Cardiac septum (tissue), 1 donor: ENCODE measurements at places on chromosomes 12 and 14. TPM values are rescaled to one million over a fixed set of nuclear protein-coding genes. Genes with fewer than 3 reads are reported as not detected.

Gene PLBD1
- total RNA-seq, result 33.8 TPM

Gene TAS2R30
- 2.2 TPM for total RNA-seq

Gene CRY1
- total RNA-seq, result 12.0 TPM

Gene CABP1
- 2.8 TPM for total RNA-seq

Gene TTC9
- 2.9 TPM for total RNA-seq

Gene ESPL1
- total RNA-seq, result 0.16 TPM

Gene IKZF4
- total RNA-seq, result 8.4 TPM

Gene SRRM4
- total RNA-seq, result 0.59 TPM

Gene SMCO2
- total RNA-seq, result 0.38 TPM

Gene ARF3
- total RNA-seq, result 59.5 TPM

DNA sequence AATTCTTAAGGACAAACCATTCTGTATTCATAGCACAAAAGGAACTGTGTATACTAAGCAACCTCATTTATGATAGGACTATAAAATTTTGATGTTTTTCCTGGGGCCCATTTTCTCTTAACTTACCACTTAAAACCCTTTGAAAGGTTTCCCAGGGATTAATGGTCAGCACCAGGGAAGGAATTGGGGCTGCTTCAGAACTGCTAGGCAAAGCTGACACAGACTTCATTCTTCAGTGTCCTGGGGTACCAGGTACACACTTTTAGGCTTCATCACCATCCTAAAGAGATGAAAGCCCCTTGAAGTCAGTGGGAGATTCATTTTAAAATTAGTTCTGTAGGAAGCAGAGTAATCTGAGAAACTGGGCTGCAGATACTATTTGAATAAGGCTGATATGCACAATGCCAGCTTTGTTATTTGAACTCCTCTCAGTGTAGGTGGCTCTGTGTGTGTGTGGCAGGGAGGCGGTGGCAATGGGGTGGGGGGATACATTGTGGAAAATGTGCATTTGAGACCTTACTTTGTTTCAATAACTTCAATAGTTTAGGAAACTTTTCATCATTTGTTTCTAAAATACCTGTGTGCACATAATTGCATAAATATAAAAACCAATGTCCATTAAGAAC is 329.3 kb upstream of the DCN start:
- no peak for DNase-seq

- no peak for DNase-seq
Measured at GRCh38 chr12:66503746-66504145, 175.1 kb downstream of the GRIP1 start.

GRCh38 chr12:7638064-7638759 is 27.5 kb downstream of the APOBEC1 start:
- no peak for DNase-seq

DNA sequence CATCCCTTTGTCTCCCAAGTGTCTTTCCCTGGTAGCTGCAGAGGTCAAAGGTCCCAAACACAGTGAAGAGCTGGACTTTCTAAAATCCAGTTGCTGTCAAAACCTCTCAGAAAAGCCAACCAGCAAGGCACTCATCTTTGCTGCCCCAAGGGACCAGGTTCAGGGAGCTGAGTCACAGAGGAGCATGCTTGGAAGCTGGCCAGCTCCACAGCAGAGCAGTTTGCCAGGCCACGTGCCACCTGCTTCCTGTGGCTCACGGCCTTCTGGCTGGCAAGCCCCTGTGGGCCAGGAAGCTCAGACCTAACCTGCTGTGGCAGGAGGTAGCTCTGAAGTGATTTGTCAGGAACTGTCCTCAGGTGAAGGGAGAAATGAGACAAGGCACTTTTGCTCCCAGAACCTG is 3.6 kb downstream of the ISCU start:
- peak; percentile 85 for DNase-seq

- DNase-seq, result no peak
Measured at GRCh38 chr12:90335566-90335965, 619.4 kb downstream of the CCER1 start.

- no peak for DNase-seq
Measured at GRCh38 chr12:58097741-58098140, 156.4 kb downstream of the ATP23 start.

DNA sequence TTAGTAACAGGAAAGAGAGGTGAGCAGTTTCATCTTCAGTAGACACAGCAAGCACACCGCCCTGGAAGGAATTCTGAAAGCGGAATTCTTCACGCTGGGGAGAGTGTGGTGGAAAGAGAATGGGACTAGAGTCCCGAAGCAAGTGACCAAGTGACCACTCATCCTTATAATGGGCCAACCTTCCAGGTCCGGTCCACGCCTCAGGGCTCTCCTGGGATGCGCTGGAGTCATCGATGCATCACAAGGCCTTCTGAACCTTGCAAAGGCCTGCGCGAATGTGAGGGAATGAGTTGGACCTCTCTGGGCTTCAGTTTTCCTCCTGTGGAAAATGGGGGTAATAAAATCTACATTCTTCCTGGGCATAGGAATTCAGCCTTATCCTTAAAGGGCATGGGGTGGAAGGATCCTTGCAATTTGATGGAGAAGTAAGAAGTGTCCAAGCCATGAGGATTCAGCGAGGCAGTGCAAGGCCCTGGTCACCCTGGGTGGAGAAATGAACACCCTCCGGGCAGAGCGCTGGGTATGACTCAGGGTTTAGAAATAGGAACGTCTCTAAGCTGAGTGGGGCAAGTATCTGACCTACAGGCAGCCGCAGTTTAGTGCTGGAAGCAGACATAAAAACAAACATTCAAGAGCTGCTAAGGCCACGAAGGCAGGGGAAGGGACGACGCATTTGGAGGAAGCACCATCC is 97.7 kb downstream of the SETD3 start:
- no peak for DNase-seq

- no peak for DNase-seq
Measured at GRCh38 chr12:10190558-10191388, 11.9 kb downstream of the TMEM52B start.

- peak; percentile 78 for DNase-seq
Measured at GRCh38 chr12:45232756-45233372, 17.0 kb downstream of the ANO6 start.

DNA sequence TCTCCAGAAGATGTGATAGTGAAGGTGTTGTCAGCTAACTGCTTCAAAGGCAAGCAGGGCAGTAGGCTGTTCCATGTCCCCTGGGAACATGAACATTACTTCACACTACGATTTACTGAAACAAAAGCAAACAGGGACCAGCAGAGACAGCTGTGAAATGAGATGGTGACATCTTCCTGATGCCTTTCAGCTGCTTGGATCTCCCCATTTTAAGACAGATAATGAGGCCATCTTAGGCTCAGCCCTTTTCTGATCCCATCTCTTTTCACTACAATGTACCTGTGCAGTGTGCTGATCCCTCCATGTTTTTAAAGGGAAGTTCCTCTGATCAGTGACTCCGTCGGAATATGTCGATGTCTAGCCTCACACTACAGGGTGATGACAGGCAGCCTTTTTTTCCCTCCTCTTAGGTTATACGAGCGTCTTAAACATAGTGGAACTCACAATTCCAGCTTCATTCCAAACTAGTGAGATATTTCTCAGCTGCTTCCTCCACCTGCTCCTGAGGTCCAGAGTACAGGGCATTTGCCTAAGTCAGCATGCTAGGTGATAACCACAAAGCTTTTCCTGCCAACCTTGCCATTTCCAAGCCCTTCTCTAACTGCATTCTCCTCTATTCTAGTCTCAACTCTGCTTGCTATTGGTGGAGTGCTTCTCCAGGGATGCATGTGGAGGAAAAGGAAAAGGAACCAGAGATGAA is 87.6 kb upstream of the EGLN3 start:
- no peak for DNase-seq

- DNase-seq, result no peak
Measured at GRCh38 chr14:22542360-22542759, 46.7 kb downstream of the DAD1 start.

DNA sequence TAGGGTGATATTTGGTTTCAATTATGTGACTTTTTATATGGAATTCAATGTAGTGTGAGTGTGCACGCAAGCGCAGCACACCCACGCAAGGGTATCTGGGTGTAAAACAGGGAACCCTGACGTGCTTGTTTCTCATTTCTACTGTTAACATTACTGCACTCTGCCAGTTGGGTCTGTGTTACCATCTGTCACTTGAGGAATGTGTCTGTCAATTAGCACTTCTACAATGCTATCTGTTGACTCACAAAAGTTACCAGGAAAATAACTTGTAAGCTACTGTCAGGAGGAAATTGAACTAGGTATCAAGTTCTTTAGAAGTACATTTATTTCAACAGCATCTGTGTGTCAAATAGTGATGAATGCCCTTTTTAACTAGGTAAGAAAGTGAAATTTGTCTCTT is 695.5 kb upstream of the LRFN5 start:
- no peak for DNase-seq

DNA sequence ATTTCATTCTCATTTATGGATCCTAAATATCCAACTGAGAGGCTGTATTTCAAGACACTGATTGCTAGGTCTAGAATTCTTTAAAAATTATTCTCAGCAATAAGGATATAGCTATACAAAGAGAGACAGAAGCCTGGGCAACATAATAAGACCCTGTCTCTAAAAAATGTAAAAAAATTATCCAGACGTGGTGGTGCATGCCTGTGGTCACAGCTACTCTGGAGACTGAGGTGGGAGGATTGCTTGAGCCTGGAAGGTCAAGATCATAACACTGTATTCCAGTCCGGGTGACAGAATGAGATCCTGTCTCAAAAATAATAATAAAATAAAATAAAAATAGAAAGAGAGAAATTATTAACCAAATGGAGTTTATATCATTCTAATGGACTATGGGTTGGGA is 20.6 kb upstream of the ARID2 start:
- DNase-seq, result no peak

DNA sequence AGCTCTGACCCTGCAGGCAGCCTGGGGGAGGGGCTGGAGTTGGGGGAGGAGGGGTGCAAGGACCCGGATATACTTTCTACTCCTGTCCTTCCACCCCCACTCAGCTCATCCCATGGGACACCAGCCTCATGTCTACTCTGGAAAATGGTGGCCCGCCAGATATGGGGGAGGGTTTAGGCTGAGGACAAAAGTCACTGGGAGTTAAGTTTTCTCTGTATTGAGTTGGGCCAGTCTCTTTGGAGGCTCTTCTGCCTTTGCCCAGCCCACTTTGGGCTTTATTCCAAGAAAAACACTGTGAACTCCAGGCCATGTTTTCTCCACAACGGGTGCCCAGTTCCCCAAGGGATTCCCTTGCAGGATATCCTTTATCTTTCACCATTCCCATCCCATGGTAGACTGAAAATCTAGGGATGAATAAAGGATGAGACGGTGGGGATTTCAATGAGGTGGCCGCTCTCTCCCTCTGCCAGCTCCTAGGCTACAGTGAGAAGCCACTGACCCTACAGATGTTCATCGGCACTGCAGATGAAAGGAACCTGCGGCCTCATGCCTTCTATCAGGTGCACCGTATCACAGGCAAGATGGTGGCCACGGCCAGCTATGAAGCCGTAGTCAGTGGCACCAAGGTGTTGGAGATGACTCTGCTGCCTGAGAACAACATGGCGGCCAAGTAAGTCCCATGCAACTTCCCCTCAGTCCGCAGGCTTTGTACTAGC is 4.9 kb downstream of the NFATC4 start:
- no peak for DNase-seq

GRCh38 chr12:91964501-91964900 is 181.1 kb downstream of the BTG1 start:
- no peak for DNase-seq

DNA sequence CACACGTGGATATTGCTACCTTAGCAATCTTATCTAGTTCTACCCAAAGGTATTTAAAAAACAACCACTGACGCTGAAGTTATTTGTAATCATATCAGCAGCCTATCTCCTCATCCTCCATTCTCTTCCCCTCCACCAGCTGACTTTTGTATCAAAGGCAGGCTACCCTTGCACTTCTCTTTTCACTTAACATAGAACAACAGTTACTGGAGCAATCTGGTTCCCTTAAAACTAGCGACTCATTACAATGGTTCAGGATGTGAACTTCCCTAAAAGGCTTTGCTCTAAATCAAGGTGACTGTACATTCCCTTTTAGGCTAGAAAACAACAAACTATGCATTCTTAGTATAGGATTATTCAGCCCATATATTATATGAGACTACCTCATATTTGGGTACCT is 404.7 kb downstream of the APAF1 start:
- no peak for DNase-seq

GRCh38 chr14:94153750-94154342 is 20.3 kb upstream of the PPP4R4 start:
- DNase-seq, result no peak

DNA sequence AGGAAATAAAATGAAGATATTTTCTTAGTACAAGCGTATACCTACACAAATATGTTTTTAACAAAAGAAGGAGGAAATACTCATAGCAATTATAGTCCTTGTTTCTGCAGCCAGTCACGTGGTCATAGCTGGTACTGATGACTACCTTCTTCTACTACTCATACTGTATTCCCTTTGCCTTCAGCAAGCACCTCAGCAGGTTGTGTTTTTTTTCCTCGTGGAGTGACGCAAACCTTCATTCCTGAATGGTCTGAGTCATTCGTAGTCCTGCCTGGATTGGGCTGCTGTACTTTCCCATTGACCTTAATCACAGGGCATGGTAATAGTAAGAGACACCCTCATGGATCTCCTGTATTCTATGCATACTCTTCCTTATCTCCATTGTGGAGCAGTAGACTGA is 25.7 kb upstream of the SLC16A7 start:
- no peak for DNase-seq

DNA sequence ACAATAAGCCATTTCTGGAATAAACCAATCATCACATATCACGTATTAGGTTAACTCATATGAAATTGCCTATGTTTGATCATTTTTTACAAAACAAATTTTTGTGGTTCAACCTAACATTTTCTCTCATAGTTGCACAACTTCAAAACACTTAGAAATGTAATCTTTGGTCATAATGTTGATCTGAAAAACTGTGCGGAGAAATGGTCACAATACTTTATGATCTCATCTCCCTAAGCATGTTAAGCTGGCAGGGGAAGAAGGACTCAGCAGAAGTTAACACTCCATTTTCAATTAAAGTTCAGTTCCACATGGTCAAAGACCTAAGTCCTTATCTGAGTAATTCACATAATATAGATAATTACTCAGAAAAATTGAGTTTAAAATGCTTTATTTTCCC is 194.8 kb downstream of the CAPZA3 start:
- no peak for DNase-seq

DNA sequence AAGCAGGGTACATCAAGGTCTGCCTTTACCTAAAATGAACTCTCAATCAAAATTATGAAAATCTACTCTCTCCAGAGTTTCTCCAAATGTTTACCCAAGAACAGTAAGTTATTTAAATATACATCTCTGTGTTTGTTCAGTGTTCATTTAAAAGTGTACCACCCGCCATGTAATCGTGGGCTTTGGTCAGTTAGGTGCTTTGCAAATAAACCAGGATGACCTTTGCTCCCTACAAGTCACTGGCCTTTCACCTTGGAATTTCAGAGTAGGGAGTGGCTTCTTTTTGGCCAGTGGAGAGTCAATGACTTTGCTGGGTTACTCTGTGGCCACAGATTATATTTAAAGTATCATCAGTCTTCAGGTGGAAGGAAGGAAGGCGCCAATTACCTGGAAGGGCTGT is 74.6 kb upstream of the PTPRB start:
- DNase-seq, result no peak

DNA sequence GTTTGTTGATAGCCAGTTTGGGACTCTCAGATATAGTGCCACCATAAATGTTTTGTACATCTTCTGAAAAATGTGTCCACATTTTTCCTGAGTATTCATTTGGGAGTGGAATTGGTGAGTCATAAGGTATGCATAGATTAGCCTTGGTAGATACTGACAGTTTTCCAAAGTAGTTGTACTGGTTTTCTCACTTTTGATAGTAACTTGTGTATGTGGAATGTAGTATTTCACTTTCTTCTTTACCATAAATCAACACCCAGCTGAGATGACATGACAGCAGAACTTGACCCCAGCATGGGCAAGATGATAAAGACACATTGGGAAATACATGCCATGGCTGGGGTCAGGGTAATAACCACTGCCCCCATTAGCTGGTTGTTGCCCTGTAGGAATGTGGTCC is 5.4 kb downstream of the FBXW8 start:
- no peak for DNase-seq
